Progenitor cell of endocrine pancreas (in vitro differentiated cells): ENCODE measurements at places on chromosomes 1 and 21.

GRCh38 chr1:234842726-234843641 is 233.0 kb upstream of the IRF2BP2 start:
- DNase-seq = no peak

- DNase-seq = no peak
Observed at GRCh38 chr1:236491469-236492136, 32.2 kb upstream of the LGALS8 start.

DNA sequence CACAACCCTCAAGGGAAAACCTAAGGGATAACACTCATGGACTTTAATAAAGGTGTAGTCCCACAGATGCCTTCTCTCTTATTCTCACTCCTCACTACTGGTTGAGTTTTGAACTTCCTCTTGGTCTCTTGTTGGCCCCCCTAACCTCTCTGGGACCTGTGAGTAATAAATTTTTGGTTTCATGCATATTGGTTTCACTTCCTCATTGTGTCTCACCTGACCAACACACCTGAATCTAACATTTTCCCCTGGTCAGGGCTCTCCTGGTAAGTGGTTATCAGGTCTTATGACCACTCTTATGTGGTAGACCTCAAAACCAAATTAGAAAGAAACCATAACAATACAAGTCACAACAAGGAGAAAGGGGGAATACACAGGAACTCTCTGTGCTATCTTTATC is 60.5 kb upstream of the PRMT6 start:
- DNase-seq = no peak

- no peak for DNase-seq
Observed at GRCh38 chr1:156150333-156151011, 2.9 kb upstream of the SEMA4A start.

- DNase-seq = no peak
Observed at GRCh38 chr1:37809942-37810341, 1.9 kb upstream of the YRDC start.

GRCh38 chr1:36606641-36607262 is 124.0 kb upstream of the CSF3R start:
- no peak for DNase-seq

GRCh38 chr1:167599957-167600581 is 30.0 kb upstream of the RCSD1 start:
- DNase-seq = no peak

DNA sequence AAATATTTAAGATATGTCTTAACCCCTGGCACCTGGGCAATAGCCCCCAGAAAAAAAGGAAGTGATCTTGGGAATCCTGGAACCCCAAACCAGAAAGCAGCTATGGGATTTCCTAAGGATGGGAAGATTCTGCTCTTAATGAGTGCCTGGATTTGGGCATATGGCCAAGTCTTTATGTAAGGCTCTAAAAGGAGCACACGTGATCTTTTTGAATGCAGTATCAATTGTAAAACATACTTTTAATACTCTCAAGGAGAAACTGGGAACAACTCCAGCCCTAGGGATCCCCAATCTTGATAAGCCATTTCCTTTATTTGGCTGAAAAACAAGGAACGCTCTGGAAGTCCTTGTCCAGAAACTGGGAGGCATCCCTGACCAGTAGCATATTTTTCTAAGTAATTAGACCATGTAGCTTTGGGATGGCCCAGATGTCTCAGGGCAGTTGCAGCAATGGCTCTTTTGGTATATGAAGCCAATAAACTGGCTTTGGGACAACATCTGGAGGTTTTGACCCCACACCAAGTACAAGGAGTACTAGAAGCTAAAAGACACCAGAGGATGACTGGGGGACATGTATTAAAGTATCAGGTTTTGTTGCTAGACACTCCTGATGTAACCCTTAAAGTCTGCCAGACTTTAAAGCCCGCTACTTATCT is 80.9 kb upstream of the KIAA0040 start:
- no peak for DNase-seq

- DNase-seq = no peak
Observed at GRCh38 chr1:11533790-11534787, 55.1 kb downstream of the DISP3 start.

GRCh38 chr1:34970829-34971228 is 14.3 kb downstream of the TMEM35B start:
- DNase-seq = no peak

GRCh38 chr1:178938959-178939317 is 68.1 kb upstream of the ANGPTL1 start:
- DNase-seq = no peak

DNA sequence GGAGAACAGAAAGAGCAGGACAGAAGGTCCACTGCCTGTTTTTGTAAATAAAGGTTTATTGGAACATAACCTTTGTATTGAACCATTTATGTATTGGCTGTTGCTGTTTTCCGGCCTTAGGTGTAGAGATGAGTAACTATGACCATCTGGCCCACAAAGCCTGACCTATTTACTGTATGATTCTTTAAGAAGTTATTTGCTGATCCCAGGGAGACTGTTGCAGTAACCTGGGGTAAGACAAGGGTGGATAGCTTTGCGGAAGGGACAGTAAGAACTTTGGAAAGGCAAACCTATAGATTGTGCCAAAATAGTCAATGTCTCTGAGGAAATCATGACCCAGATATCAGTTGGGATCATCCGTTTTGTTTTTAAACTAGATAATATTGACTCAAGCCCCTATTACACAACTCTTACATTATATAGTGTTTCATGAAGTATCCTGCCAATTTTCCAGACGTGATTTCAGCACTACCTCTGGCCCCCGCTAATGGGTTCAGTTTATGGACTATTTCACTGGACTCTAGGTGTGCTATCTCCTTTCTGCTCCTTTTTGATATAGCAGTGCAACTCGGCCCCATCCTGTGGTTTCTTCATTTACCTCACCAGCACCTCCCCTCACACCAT is 20.8 kb upstream of the TLCD4 start:
- no peak for DNase-seq

- no peak for DNase-seq
Observed at GRCh38 chr1:248366609-248367008, 5.1 kb downstream of the OR2T4 start.

- DNase-seq = no peak
Observed at GRCh38 chr1:101713760-101714159, 283.0 kb downstream of the OLFM3 start.

DNA sequence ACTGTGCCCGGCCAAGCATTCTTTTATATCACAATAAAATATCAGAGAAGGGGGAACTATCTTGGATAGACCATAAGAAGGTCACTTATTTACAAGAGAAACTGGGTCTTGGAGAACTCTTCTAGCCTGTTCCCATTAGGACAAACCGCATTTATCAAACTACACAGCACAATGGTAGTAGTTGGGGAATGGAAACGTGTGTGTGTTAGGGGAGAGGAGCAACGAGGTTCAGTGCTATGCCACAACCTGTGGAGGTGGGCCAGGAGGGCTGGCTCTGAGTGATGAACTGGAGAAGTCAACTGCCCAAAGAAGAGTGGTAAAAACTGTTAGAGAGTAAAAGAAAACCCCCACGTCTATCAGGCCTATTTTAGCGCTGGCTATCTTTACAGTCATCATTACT is 1.6 kb downstream of the DONSON start:
- DNase-seq = no peak

- DNase-seq = no peak
Observed at GRCh38 chr21:15592271-15592860, 137.4 kb upstream of the USP25 start.

DNA sequence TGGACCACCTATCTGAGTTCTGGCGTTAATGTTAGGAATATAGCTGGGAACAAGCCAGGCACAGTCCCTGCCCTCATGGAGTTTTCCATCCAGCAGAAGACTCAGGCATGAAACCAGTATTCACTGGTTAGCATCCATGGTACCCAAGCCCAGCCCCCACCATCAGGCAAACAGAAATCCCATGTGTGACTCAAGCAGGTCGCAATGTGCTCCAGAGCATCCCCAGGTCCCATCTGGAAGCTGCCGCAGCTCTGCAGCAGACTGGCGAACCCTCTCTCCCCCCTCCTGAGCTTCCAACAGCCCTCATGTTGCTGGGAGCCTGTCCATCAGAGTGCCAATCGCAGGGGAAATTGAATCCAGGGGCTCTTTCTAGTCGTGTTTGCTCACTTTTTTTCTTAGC is 174.2 kb downstream of the RRAGC start:
- no peak for DNase-seq
